ENCODE measurements at places on chromosomes 3 and 15. TPM values are rescaled to one million over a fixed set of nuclear protein-coding genes. Genes with fewer than 3 reads are reported as not detected.

Gene CD276
- 121 TPM for total RNA-seq

Gene ZNF860
- total RNA-seq: 0.52 TPM

Gene RTP4
- total RNA-seq: not detected

Gene KIF7
- 7.9 TPM for total RNA-seq

Gene TIPIN
- 8.9 TPM for total RNA-seq

Gene GOLGA6L9
- total RNA-seq: 15.3 TPM

Gene ALG1L2
- not detected for total RNA-seq

Gene MOBP
- not detected for total RNA-seq

Gene GABRR3
- total RNA-seq: not detected

Gene FETUB
- not detected for total RNA-seq

Gene PEX11A
- total RNA-seq: 2.1 TPM

Gene FAM107A
- total RNA-seq: 0.32 TPM

Gene EFL1
- 15.0 TPM for total RNA-seq

Gene AGTR1
- 3.0 TPM for total RNA-seq

Gene LRRC15
- not detected for total RNA-seq

Gene IL5RA
- not detected for total RNA-seq

Gene GMPS
- 57.8 TPM for total RNA-seq

Gene PPP1R14D
- not detected for total RNA-seq

Gene SLC9C1
- total RNA-seq: 0.26 TPM

Gene TPRG1
- 0.13 TPM for total RNA-seq

Gene SKOR1
- 0.13 TPM for total RNA-seq

Gene CHRM5
- total RNA-seq: not detected

Gene SERINC4
- not detected for total RNA-seq

Gene UCN2
- total RNA-seq: 3.1 TPM

Gene ZBED2
- total RNA-seq: 0.39 TPM

Gene SAMD7
- not detected for total RNA-seq

Gene LSMEM2
- not detected for total RNA-seq

Gene CAND2
- total RNA-seq: 5.0 TPM

Gene AADAC
- total RNA-seq: 1.3 TPM

Gene THOC7
- 65.3 TPM for total RNA-seq
